NAMALWA (cell line): ENCODE measurements at places on chromosomes 3 and 15.

DNA sequence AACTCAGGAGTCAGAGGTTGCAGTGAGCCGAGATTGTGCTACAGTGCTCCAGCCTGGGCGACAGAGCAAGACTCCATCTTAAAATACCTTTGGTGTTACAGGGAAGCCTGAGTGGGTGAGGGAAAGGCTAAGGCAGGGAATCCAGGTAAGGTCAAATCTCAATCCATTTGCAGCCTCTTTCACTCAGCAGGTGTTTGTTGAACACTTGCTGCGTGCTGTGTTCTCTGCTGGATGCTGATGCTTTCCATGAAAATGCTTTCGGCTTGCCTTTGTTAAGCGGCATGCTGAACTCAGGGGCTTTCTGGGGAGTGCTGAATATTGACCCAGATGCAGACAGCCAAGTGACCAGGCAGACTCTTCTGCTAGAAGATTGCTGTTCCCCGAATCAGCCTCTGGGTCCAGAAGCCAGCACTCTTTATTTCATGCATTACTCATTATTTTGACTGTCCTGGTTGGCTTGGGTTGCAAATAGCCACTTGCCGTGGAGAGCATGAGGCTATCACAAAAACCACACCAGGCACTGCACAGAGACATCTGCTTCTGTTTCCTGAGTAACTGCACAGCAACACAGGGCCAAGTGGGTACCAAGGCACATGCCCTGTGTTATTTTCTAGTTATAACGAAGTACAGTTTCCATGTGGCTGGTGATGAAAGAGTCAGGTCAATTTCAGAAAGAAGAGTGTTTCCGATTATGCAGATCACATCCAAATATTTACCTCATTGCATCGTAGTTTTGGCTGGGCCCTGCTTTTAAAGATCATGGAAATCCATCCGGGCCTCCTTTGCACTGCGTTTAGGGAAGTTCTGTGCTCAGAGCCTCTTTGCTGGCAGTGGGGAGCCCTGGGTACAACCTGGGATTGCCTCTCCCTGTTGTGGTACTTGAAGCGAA is 88.6 kb downstream of the THSD4 start:
- no peak for DNase-seq

DNA sequence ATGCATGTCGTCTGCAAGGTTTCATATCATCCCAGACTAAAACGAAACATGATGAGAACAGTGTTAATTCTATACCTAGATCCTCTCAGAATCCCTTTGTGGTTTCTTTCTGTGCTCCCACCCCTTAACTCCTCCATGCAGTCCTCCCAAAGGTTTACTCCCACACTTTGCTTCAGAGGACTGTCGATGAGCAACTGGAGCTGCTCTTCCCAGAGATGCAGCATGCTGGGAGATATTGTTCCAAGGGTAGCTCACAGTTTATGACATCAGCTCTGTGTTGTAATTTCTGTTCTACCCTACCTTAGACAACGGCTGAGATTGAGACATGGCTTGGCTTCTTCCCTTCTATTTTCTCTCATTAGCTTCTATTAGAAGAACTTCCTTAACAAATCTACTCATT is 313.0 kb upstream of the COL8A1 start:
- DNase-seq = no peak

DNA sequence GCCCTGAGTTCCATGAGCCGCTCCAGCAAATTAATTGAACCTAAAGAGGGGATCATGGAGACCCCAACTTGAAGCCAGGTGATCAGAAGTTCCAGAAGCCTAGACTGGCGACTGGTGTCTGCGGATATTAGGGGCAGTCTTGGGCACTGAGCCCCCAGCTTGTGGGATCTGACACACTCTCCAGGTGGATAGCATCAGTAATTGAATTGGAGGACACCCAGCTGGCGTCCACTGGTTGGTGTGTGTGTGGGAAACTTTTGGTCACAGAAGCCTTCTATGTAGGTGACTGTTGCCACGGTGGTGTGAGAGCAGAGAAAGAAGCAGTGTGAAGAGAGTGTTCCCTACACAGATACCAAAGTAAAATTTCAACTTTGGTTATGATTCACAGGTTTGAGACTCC is 106.0 kb upstream of the ADPGK start:
- no peak for DNase-seq

- no peak for DNase-seq
Measured at GRCh38 chr15:25171111-25171811, 216.5 kb downstream of the SNRPN start.
